ENCODE measurements at places on chromosomes 2 and 18. TPM values are rescaled to one million over a fixed set of nuclear protein-coding genes. Genes with fewer than 3 reads are reported as not detected.

DNA sequence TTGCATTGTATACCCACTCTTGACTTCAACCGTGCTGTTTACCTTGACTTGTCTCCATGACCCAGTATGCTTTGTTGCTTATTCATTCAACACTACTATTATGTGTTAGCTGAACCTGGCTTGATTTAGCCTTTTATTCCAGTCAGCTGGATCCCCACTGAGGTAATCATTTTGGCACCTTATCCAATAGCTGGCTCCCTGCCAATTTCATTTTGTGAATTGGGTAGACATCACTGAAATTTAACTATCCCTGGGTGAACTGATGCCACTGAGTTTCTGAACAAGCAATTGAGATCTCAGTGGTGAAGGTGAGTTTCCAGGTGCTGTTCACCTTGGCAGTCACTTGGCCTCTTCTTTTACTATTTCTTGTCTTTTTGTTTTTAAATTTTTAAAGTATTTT lies 584.3 kb downstream of the ADCYAP1 start:
- H3K36me3 ChIP-seq = no peaks in the 10 kb centered on the region
- DNase-seq = no peak
- H3K4me3 ChIP-seq = no peak overlapping the region
- H3K27me3 ChIP-seq = no peaks in the 10 kb centered on the region
- H3K4me1 ChIP-seq = no peaks in the 10 kb centered on the region

DNA sequence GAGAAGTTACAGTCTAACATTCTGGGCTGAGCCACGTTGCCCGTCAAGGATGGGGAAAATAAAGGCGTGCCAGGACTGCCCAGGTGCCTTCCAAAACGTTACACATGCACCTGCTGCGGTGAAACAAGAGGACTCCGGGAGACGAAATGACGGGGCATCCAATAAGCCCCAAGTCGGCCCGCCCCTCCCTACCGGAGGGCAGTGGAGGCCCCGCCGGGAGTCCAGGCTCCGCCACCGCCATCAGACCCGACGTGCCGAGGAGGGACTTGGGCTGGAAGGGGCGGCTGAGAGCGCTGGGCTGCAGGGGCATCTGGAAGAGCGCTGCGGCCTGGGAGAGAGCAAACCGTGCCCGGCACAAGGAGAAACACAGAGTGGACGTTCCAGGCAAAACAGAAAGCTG lies 112.5 kb upstream of the GPC1 start:
- H3K27ac ChIP-seq = no peak overlapping the region
- DNase-seq = no peak
- H3K4me3 ChIP-seq = no peak overlapping the region
- no peaks in the 10 kb centered on the region for H3K4me1 ChIP-seq
- H3K36me3 ChIP-seq = no peaks in the 10 kb centered on the region

Gene TM4SF20
- total RNA-seq = not detected

Gene NEU2
- not detected for total RNA-seq

Gene MEIS1
- total RNA-seq = 110 TPM

DNA sequence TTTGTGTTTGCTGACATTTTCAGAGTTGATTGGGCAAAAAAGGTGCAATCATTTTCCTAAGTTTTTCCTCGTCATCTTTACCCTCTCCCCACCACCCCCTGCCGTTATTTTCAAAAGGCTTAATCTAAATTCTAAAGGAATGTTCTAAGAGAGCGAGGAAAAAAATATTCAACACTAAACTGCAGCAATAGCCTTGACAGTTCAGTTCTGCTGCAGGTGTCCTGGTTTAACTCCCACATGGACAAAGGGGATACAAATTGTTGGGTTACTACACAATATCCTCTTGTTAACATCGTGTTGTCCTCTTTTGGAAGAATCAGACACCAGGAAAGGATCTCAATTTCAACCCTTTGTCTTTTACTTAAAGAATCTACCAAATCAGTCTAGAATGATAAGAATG lies 696.5 kb downstream of the NRXN1 start:
- no peak overlapping the region for H3K4me3 ChIP-seq
- no peaks in the 10 kb centered on the region for H3K36me3 ChIP-seq

GRCh38 chr18:7727361-7728076 lies 160.4 kb downstream of the PTPRM start:
- no peaks in the 10 kb centered on the region for H3K4me1 ChIP-seq
- no peak overlapping the region for H3K27ac ChIP-seq
- no peak overlapping the region for H3K4me3 ChIP-seq
- no peaks in the 10 kb centered on the region for H3K27me3 ChIP-seq
- H3K36me3 ChIP-seq = no peaks in the 10 kb centered on the region

Gene C2orf66
- total RNA-seq = 0.21 TPM

DNA sequence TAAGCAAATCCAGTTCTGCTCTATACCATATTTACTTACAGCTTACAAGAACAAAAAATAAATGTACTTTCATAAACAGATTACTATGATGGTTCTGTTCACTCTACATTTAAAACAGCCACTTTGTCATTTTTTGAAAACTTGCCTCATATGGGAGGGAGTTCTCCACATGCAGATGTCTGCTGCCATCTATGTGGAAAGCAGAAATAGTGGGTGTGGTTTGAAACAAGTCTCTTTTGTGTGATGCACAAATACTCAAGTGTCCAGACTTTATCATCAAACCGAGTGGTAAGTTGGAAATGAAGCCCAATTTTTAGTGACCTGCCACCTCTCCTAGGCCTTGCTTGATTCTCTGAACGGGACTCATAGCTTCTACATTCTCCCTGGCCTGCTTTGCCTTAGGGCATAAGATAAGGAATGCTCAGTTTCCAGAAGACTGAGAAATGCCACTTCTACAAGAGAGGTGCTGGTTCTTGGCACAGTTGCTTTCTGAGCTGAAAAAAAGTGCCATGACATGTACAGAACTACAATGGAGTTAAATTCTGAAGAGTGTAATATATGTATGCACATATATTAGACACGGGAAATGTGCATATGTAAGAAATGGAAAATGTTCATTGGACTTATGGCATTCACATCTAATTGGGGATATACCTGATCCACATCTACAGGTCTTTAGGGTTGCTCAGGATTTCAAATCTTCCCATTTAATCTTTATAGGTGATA lies 221.0 kb downstream of the SLC8A1 start:
- no peaks in the 10 kb centered on the region for H3K36me3 ChIP-seq
- no peak for DNase-seq
- no peak overlapping the region for H3K27ac ChIP-seq
- H3K27me3 ChIP-seq = no peaks in the 10 kb centered on the region

DNA sequence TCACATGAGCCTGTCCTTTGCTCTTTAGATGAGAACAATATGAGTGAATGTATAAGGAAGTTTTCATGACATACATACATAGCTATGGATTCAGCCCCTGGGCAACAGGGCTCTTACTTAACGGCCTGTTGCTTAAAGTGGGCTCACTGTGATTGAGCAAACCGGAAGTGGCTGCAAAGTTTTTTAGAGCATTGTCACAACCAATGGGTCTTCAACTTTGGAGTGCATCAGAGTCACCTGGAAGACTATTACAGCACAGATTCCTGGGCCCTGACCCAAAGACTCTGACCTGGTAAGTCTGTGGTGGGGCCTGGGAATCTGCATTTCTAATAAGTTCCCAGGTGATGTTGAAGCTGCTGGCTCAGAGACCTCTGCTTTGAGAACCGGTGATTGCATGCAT lies 106.3 kb upstream of the SEC11C start:
- H3K36me3 ChIP-seq = no peaks in the 10 kb centered on the region
- no peak for DNase-seq
- H3K4me1 ChIP-seq = no peaks in the 10 kb centered on the region
- no peak overlapping the region for H3K4me3 ChIP-seq

DNA sequence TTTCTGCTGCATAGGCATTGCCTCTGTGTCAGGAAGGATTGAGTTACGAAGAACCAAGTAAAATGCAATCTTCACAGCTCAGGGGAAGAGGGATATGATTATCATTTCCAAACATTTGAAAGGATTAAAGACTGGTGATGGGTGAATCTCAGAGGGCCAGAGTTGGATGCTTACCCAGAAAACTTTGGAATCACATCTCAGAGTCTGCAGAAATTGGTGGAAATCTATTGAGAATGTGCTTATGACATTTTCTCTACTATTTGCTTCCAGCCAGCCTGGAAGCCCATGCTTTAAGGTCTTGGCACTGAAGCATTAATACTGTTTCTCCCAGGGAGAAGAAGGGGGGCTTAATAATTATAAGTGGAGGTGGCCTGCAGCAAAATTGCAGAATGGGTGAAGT lies 1301.4 kb upstream of the PIK3C3 start:
- H3K4me3 ChIP-seq = no peak overlapping the region
- no peaks in the 10 kb centered on the region for H3K36me3 ChIP-seq
- no peaks in the 10 kb centered on the region for H3K27me3 ChIP-seq
- no peak overlapping the region for H3K27ac ChIP-seq
- no peak for DNase-seq

DNA sequence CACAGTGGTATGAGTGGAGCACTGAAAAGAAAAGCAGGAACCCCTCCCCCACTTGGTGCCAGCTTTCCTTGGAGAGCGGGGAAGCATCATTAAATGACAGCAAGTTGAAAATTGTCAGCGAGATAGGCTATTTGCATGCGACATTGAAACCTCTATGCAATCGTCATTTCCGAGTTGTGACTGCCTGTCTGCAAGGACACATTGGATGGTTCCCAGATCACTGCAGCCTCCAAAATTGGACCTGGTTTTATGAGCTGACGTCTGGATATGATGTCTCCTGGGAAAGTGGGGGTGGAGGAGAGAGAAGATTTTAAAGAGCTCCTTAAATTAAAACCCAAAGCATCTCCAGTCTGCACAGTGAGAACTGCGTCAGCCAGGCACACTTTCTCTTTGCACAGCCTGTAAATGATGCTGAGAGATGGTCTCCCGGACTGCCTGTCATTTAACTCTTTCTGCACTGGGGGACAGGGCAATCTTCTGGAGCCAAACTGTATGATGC lies 57.8 kb upstream of the KIF5C start:
- no peak overlapping the region for H3K4me3 ChIP-seq
- H3K36me3 ChIP-seq = no peaks in the 10 kb centered on the region
- peak; percentile 20 for DNase-seq
- H3K4me1 ChIP-seq = no peaks in the 10 kb centered on the region
- no peaks in the 10 kb centered on the region for H3K27me3 ChIP-seq

DNA sequence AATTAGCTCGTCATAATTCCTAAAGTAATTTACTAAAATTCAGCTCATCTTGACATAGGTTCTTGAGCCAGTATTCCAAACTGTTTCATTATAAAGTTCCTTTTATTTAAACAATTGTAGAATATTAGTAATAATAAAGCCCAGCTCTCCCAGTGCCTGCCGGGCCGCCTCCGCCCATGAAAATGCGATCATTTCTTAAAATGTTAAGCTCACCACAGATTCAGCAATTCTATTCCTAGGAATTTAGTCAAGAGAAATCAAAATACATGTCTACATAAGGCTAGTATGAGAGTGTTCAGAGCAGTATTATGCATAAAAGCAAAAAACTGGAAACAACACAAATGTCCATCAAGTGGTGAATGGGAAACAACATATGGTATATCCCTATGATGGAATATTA lies 52.0 kb downstream of the XDH start:
- no peak overlapping the region for H3K4me3 ChIP-seq
- no peaks in the 10 kb centered on the region for H3K27me3 ChIP-seq
- H3K36me3 ChIP-seq = no peaks in the 10 kb centered on the region
- no peak for DNase-seq

DNA sequence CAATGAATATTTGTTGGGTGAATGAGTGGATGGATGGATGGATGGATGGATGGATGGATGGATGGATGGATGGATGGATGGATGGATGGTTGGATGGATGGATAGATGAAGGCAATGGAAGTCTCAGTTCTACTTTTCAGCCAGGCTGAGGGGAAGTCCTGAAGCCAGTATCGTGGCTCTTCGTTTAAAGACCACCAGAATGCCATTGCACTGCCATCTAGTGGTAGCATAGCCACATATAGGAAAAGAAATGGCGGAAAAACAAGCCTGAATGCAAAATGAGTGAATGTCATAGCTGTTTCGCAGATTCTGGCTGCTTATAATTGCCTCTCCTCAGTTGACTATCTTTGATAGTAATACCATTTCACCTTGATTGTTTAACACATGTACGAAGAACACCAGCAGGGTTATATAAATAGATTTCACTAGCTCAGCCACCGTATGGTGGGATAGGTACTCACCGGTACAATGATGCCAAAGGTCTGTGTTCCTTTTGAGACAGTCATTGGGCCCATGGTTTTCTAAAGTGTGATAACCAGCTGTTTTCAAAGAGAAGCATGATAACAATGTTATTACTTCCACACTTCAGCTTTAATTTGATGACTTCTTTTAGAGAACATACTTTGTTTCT lies 62.3 kb upstream of the GREB1L start:
- H3K36me3 ChIP-seq = no peaks in the 10 kb centered on the region
- H3K27me3 ChIP-seq = no peaks in the 10 kb centered on the region
- no peak overlapping the region for H3K4me3 ChIP-seq

- H3K4me1 ChIP-seq = no peaks in the 10 kb centered on the region
- no peak for DNase-seq
- no peak overlapping the region for H3K27ac ChIP-seq
- H3K27me3 ChIP-seq = no peaks in the 10 kb centered on the region
- H3K36me3 ChIP-seq = no peaks in the 10 kb centered on the region
Observed at GRCh38 chr2:230928701-230929380, 3.8 kb upstream of the GPR55 start.

DNA sequence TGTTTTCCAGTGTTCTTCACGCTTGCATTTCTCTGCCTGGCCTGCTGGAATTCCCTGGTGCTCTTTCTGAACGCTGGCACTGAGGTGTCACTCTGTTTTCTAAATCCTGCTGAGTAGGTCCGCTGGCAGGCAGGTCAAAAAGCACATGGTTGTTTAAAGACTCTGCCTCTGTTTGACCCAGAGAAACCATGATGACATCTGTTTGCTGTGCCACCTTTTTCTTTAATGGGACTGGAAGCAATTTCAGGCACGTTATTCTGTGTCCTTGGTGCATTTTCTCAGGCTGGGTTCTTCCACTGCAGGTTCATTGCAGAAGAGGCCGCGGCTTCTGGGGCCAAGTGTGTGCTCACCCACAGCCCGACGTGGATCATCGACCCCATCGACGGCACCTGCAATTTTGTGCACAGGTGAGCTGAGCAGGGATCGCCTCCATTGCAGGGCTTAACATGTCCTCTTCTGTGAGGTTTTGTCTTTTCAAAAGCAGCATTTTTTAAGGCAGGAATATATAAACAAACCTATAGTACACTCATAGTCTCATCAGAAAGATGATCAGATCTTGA lies 28.4 kb downstream of the IMPA2 start:
- H3K4me3 ChIP-seq = no peak overlapping the region
- DNase-seq = no peak
- H3K27me3 ChIP-seq = no peaks in the 10 kb centered on the region
- no peak overlapping the region for H3K27ac ChIP-seq
- no peaks in the 10 kb centered on the region for H3K4me1 ChIP-seq
- H3K36me3 ChIP-seq = no peaks in the 10 kb centered on the region

Data from uterus (tissue), 4 donors.